ENCODE measurements at places on chromosomes 12 and 14.
A peak's percentile ranks its signal among the peaks of the same experiment; 100 is the strongest.

DNA sequence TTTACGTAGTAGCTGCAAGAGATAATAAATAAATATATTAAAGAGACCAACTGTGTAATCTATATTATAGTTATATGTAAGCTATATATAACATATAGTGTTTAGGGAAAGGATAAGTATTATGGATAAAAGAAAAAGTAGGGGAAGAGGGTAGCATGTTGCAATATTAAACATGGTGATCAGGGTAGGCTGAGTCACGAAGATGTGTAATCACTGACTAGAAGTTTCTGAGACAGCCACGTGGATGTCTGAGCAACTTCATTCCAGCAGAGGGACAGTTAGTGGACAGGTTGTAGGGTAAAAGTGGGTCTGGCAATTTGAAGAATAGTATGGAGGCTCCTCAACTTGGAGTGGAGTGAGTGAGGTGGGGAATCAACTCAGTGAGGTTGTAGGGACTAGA, 109.7 kb downstream of the ANO4 start:
- DNase-seq: no peak

GRCh38 chr14:87745507-87746118, 247.4 kb downstream of the GALC start:
- no peak for DNase-seq

DNA sequence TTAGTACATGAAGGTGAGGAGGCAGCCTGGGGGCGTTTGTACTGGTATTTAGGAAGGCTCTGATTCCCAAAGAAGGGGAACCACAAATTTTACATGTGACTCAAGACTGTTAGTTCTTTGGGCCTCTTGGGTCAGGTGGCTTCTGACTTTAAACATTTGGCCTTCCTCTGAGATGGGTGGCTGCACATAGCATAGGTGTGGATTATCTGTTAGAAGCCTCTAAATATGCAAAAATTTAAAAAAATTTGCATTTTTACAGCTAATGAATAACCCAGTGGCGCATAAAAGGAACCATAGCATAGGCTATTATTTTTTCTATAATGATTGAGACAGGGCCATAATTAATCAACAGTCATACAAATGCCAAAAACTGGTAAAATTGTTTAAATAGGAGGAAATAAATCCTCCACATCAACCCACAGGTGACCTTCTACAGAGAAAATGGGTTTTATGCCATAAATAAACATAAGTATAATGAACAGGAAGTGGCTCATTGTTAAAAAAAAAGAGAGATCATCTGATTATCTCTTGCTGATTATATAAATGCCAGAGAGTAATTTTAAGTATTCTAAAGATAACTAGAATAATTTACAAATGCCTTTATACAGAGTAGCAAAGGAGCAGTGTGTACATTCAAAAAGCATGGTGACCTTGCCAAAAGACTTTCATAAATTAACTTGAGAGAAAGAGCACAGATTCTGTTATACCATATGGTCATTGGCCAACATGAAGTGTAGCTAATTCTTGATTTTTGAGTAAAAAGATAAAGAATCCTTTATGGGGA, 284.2 kb upstream of the ATP2B1 start:
- no peak for DNase-seq

DNA sequence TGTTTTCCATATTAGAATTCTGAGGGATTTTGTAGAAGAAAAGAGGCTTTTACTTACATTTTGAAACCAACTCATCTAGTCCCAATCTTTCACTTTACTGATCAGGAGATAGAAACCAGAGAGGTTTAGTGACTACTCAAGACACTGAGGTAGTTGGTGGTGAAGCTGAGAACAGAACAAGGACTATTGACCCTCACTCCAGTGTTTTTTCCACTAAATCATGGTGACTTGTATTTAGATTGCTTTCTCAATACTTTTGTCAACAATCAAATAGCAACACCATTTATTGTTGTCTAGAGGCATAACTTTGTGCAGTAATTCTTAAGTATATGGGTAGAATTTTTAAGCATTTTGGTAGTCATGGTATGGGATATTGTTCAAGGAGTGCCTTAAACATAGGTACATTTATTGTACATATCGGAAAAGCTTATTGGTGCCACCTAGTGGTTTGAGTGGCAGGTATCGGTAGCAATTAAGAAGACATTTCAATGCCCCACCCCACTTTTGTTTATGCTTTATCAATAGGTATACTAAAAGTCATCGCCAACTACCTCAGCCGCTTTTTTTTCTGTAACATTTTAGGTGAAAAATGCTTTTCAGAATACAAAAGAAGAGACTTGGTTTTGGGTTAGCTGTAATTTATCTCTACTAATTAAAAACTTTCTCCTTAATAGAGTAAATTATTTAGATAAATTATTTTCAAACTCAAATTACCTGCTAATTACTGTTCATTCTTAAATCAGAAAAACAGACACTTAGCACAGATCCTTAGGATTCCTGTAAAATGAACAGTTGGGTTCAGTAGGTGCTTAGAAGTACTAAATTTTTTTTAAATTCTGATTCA, 47.3 kb upstream of the PAWR start:
- DNase-seq: peak; percentile 33

DNA sequence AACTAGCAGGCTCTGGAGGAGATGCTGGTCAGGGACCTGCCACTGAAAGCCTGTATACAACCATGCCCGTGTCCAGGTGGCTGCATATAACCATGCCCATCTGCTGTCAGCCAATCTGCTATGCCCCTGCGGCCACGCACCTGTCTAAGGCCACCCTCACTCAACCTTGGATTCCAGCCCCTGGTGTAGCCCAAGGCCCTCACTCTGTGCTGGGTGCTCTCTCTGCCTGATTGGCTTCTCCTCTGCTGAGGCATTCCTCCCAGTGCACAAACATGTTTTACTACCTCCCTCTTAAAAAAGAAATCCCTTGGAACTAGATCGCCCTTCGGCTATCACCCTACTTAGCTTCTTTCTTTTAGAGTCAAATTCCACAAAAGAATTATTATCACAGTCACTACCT, 45.5 kb downstream of the ZFP36L1 start:
- no peak for DNase-seq

DNA sequence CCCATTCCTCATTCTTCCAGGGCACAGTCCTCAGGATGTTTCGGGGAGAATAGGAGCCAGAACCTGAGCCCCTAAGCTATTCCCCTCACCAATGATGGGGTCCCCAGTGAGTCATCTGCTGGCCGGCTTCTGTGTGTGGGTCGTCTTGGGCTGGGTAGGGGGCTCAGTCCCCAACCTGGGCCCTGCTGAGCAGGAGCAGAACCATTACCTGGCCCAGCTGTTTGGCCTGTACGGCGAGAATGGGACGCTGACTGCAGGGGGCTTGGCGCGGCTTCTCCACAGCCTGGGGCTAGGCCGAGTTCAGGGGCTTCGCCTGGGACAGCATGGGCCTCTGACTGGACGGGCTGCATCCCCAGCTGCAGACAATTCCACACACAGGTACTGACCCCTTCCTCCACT, 1.3 kb downstream of the SLC39A5 start:
- DNase-seq: no peak

- DNase-seq: no peak
Observed at GRCh38 chr14:22448905-22449599, 140.0 kb downstream of the DAD1 start.

DNA sequence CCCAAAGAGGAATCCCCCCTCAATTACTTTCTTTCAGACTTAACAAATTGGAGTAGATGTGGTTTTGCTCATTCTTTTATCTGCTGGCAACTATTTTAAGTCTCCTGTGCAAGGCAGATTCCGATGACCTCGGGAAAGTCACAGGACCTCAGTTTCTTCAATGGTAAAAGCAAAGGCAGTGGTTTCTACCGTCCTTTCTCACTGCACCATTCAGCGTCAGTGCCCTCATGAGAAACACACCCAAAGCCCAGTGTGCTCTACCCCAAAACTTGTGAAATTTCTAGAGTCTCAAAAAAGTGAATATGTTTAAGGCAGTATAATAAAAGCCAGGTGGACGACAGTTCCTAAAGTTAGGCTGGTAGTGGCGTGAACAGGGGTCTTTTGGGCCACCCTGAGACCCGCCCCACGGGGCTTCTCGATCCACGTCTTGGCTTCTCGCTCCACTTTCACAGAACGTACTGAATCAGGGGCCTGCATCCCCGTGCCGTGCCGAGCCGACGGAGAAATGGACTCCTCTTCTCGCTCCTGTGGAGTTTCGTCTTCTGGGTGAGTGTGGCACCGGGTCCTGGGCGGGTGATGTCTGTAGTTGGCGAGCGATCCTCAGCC, 1.3 kb upstream of the ARHGAP5 start:
- DNase-seq: no peak

GRCh38 chr12:32290411-32290810, 108.9 kb upstream of the FGD4 start:
- DNase-seq: no peak

DNA sequence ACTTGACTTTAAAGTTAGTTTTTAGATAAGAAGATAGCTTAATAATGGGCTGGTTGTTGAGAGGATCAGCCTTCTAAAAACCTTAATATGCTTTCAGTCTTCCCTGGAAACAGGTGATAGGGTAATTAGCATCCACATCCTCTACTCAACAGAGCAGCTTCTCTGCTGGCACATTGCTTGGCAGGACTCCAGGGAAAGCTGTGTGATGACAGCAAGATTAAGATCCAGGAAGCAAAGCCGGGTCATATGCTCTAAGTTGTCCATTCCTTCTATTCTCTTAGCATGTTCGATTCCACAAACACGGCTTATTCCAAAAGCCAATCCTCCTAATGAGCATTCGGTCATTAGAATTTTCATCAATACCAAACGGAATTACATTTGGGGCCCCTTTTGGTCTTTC, 87.0 kb downstream of the HMGA2 start:
- no peak for DNase-seq

DNA sequence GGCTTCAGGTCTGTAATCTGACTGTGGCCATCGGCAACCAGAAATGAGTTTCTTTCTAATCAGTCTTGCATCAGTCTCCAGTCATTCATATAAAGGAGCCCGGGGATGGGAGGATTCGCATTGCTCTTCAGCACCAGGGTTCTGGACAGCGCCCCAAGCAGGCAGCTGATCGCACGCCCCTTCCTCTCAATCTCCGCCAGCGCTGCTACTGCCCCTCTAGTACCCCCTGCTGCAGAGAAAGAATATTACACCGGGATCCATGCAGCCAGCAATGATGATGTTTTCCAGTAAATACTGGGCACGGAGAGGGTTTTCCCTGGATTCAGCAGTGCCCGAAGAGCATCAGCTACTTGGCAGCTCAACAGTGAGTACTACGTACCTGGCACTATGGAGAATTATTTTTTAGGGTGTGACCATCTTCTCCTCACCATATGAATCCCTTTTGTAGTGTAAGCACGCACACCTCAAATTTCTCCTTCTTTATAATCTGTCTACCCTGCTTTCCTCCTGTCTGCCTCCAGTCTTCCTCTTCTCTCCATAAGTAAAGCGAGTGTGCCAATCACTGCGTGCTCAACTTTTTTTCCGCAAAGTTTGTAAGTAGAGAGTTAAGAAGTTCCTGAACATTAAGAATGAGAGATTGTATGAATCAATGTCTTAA, at the start of gene TPH2:
TPH2 (plus strand) TSS at position 118 of the 658 bp plus-strand sequence; CDS start at position 260, 142 bp downstream.
- DNase-seq: peak; percentile 59

DNA sequence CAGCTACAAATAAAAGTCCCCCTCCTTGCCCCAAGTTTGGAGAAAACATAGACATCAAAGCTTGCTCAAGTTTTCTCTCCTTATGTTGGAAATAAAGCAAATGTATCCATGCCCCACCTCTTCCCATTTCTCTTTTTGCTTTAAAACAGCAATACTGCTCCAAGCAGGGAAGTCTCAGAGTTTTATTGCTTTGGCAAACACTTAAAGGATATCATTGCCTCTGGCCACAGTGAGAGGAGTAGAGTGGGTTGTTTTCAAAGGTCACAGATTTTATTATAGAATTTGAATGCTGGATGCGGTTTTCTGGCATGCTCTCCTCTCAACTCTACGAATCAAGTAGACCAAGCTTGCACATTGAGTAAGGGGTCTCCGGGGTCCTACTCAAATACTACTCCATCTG, 149.7 kb downstream of the TTC7B start:
- no peak for DNase-seq

DNA sequence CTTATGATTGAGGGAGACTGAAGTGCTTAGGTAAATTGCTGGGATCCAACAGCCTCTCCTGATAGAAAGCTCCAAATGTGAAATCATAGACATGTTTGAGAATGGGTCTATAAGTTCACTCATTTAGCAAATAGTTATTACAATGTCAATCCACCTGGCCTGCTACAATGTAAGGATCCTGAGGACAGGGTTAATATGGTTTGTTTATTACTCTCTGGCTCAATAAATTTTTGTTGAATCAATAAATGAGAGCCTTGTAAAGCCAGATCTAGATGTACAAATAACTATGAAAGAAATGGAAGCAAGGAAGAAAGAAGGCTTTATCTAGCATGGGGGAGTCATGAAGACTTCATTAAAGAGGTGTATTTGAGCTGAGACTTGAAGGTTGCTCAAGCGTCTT, 165.6 kb upstream of the IGF1 start:
- DNase-seq: no peak

- DNase-seq: peak; percentile 5
Observed at GRCh38 chr14:30803185-30803584, 71.2 kb upstream of the COCH start.

GRCh38 chr12:77089686-77090220, 24.4 kb upstream of the E2F7 start:
- no peak for DNase-seq

DNA sequence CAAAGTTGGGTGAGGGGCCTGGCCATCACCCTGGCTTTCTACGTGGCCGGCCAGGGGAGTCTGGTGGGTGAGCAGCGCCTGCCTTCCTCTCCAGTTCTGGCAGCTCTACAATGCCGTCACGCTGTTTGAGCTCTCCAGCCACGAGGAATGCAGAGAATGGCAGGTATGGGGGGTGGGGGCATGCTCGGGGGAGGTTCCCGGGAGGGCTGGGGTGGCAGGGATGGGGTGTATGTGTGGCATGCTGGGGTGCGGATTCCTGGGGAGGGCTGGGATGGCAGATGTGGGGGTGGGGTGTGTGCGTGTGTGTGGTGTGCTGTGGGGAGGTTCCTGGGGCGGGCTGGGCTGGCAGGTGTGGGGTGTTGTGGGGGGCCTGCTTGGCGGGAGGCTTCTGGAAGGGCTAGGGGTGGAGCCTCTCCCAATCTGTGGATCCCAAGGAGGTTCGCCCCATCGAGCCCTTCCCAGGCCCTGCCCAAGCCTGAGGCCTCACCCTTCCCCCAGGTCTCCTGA, 18.5 kb downstream of the RHOF start:
- no peak for DNase-seq

- DNase-seq: no peak
Observed at GRCh38 chr12:108194585-108194984, 65.5 kb downstream of the WSCD2 start.

DNA sequence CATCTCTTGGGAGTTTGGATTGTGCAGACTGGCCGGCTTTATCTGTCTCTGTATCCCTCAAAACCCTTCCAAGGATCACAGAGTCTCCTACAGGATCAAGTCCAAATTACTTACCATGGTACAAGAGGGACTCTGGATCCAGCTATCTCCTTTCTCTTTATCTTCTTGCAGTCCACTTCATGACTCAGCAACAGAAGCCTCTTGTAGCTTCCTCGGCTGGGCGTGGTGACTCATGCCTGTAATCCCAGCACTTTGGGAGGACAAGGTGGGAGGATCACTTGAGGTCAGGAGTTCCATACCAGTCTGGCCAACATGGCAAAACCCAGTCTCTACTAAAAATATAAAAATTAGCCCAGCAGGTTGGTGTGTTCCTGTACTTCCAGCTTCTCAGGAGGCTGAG, 189.7 kb downstream of the BCAT1 start:
- no peak for DNase-seq
